ENCODE measurements at places on chromosomes 2 and 18.

DNA sequence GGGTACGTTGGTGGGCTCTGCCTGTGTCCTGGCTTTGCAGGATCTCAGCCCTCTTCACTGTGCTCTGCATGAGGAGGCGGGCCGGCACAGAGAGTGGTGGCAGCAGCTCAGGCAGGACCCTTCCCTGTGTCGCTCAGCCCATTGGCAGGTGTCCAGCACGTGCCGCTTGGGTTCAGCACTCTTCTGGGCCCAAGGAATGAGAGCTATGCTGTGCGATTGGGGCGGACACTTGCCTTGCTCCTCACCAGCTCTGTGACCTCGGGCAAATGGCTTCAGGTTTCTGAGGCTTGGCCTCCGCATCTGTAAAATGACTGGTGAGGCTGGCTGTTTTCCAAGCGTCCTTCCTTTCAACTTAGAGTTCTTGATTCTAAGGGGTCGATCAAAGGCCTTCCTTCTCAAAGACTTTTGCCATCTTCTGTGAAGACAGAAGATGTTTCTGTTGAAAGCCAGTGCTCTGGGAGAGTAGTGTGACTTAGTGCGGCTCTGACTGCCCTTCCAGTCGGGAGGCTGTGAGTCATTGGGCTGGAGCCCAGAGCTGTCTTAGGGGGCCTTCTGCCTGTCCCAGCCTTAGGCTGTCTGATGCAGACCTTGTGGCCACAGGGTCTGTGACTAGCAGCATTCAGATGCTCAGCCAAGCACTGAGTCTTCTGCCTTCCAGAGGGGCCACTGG, 35.6 kb downstream of the GLI2 start:
- DNase-seq: peak; percentile 97

DNA sequence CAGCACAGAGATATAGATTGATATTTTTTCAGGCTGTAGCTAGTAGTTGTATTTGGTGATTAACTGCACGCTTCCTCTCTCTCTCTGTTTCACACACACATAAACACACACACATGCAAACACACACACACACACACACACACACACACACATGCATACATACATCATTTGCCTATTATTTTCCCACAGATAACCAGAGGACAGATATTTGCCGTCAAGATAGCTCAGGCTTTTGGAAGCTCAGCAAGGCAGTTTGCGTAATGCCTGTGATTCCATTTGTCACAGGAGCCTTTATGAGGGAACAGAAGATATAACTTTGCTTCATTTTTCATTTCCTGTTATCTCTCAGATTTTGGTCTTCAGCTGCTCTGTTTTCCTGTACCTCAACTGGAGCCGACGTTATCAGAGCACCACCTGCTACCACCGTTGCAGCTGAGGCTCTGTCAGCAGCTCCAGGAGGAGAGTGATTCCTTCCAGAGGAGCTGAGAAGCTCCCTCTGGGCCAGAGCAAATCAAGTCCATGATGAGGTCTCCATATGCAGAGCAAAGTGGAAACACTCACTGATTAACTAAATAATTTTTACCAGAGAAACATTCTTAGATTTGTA, 341.9 kb upstream of the PIK3C3 start:
- no peak for DNase-seq

- no peak for DNase-seq
Observed at GRCh38 chr2:197661626-197662025, 13.8 kb downstream of the RFTN2 start.

DNA sequence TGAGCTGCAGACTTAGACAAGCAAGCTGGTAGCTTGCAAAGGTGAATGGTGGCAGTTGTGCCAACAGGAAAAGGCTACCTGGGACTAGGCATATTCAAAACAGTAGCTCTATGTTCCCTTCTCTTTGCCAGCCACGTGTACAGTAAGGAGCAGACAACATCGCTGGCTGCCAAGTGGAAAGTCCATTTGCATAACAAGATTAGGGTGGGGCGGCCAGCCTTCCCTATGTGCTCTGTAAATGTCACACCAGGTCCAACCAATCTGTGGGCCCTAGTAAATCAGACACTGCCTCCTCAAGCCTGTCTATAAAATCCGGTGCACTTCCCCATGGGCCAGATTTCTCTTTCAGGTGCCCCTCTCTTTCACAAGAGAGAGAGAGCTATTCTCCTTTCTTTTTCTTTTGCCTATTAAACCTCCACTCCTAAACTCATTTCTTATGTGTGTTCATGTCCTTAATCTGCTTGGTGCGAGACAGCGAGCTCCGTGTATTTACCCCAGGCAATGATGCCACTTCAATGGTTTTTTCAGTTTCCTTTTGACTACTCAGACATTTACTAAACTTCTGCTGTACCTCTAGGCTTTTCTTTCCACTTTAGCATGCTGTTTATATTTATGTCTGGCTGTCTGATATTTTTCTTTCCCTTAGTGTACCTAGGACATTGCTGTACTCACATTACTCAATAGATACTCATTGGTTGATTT, 297.4 kb upstream of the GCFC2 start:
- no peak for DNase-seq

DNA sequence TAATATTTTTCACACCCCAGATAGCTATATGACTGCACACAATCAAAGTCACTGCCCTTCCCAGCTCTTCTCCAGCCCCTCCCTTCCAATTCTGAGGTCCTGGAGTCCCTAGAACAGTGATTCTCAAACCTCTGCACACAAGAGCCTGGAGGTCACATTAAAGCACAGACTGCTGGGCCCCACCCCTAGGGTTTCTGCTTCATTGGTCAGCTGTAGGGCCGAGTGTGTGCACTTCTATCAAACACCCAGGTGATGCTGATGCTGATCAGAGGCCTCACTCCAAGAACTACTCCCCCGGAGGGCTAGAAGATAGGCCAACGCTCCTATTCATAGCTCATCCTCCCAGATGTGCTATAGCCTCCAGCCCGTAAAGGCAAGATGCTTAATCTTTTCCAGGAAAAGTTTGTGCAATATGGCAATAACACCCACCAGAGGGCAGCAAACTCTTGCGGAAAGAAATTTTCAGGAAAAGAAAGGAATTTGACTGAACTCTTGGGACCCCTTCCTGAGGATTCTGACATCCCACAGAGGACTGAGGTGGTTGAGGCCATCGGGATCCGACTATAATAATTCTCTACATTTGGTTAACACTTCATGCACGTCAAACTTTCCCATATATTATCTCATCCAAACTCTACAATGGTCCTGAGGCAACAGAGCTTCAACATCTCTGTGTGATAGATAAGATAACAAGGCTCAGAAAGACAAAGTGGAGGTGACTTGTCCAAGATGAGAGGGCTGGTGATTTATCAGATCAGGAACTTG, 194.2 kb upstream of the PKDCC start:
- DNase-seq: peak; percentile 76

DNA sequence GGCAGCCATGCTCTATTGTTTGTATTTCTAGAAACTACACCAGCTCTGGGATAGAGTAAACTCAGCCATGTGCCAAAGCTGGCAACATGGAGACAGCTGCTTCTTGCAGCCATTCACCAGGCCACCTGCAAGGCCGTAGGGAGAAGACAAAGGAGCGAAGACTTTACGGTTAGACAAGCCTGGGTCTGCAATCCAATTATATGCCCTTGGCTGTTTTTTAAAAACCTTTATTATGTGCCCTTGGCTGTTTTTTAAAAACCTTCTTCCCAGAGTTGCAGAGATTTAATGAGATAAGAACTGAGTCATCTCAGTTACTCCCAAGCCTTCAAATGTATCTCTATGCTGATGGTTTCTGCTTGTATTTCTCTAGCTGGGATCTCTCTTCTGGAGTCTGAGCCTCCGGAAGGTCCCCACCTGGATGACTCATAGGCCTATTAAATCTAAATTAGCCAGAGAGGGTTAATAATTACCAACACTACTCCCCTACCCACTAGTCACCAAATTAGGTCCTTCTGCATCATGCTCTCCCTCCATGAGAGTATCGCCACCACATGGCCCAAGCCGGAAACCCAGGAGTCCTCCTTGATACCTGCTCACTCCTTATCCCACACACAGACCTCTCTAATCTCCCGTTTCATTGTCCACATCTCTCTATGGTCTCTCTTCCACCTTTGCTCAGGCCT, 17.5 kb upstream of the DPP4 start:
- peak; percentile 89 for DNase-seq

DNA sequence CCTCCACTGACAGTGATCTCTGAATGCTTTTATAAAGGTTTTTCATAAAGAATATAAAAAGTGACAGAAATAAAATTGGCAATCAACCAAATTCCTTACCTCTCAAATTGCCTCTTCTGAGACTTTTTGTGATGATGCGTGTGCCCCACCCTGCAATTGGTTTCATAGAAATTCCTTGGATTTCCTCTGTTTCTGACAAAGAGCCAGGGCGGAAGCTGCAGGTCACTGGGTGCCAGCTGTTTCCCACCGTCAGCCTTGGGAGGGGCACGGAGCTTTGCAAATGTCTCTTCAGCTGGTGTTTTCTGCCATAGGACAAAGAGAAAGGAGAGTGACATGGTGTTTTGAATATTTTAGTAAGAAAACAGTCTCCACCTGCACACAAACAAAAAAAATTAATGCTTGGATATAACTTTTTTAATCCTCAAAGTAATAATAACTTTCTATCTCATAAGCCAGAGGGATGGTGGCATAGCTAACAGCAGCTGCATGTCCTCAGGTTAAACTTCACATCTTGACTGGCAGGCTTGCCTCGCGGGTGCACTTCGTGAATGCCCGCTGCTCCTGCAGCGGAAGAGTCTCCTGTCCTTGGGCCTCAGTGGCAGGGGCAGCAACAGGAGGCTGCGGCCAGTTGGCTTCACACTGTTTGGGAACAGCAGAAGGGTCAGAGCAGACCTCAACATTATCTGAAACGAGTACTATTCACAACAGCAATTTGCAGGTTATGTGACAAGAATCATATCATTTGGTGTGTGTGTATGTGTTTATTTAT, 24.7 kb downstream of the AGAP1 start:
- DNase-seq: no peak

- DNase-seq: no peak
Observed at GRCh38 chr18:25109484-25109883, 242.5 kb downstream of the ZNF521 start.

GRCh38 chr2:62459672-62460071, 46.3 kb downstream of the TMEM17 start:
- no peak for DNase-seq

- no peak for DNase-seq
Observed at GRCh38 chr2:127644066-127645025, 1.6 kb upstream of the GPR17 start.

DNA sequence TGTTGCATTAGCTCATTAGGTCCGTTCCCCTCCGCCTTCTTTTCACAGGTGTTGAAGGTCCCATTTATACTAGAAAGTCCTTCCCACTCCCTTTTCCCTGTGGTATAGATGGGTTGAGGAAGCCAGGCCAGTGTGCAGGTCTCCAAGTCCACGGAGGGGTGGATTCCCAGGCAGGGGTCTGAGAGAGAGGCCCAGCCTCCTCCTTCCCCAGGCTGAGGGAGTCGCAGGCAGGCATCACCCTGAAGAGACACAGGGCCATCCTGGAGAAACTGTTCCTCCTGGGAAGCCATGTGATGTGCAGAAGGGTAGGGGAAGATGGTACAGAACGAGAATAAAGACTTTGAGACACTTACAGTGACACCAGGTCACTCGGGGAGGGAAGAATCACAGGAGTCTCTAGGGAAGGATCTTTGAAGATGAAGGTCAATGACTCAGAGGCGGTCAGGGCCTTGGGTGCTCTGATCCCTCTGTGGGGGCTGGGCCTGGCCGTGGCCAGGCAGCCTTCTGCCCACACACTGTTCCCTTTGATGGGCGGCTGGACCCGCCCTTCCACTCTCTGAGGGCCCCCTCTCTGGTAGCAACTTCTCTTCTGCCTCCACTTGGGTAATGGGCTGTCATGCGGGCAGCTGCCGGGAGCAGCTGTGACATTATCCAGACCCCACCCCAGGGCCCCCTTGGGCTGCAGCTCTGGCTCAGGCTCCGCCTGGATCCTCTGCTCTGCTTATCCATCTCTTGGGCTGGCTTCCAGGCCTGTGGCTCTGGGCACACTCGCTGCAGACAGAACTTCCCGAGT, 45.1 kb downstream of the RHOB start:
- peak; percentile 98 for DNase-seq

- no peak for DNase-seq
Observed at GRCh38 chr2:233855345-233855744, 1.0 kb upstream of the HJURP start.

DNA sequence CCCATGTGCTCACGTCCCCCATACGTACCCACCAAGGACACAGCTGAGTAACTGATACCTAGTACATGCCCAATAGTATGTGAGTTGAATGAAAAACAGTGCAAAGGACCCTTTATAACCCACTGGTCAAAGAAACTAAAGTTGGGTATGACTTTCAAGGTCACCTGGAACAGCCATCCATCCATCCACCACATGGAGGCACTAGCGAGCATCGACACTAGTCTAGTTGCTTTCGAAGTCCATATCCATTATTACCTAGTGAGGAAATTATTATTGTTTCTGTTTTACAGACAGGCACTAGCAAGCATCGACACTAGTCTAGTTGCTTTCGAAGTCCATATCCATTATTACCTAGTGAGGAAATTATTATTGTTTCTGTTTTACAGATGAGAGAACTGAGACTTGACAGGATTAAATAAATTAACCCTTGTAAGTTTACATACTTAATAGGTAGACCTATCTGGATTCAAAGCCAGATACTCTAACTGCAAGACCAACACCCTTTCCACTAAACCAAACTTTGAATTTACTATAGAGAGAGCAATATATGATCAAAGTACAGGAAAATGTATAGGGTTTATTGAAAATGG, 233.7 kb downstream of the METTL4 start:
- no peak for DNase-seq

- no peak for DNase-seq
Observed at GRCh38 chr2:237616734-237617586, 10.4 kb upstream of the LRRFIP1 start.

- DNase-seq: peak; percentile 50
Observed at GRCh38 chr2:121038891-121039616, 245.9 kb downstream of the TFCP2L1 start.

DNA sequence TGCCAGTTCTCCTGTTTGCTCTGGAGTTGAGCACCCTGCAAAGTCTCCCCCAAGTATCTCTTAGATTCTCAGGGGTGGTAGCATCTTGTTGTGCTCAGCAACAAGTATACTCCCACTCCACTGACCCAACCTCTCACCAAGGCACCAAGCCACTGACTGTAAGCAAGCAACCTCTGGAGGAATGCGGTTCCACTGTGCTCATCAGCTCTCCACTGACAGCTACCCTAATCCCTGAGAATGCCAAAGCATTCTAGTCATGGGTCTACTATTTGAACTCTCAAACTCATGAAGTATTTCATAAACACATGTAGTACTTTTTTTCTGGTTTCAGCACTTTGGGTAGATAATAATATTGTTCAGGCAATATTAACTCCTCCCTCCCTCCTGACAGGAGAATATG, 170.0 kb downstream of the EPHA4 start:
- DNase-seq: peak; percentile 57

- peak; percentile 68 for DNase-seq
Observed at GRCh38 chr18:9612215-9612830, 2.0 kb downstream of the PPP4R1 start.

GRCh38 chr2:97997784-97998392, 2.1 kb upstream of the TMEM131 start:
- DNase-seq: peak; percentile 74

- peak; percentile 99 for DNase-seq
Observed at GRCh38 chr18:21315741-21316197, 73.7 kb downstream of the GREB1L start.

GRCh38 chr18:44258576-44258975, 422.1 kb upstream of the SETBP1 start:
- no peak for DNase-seq
